Thymus (tissue), 14 donors: ENCODE measurements at places on chromosomes 16 and 17. TPM values are rescaled to one million over a fixed set of nuclear protein-coding genes. Genes with fewer than 3 reads are reported as not detected.

DNA sequence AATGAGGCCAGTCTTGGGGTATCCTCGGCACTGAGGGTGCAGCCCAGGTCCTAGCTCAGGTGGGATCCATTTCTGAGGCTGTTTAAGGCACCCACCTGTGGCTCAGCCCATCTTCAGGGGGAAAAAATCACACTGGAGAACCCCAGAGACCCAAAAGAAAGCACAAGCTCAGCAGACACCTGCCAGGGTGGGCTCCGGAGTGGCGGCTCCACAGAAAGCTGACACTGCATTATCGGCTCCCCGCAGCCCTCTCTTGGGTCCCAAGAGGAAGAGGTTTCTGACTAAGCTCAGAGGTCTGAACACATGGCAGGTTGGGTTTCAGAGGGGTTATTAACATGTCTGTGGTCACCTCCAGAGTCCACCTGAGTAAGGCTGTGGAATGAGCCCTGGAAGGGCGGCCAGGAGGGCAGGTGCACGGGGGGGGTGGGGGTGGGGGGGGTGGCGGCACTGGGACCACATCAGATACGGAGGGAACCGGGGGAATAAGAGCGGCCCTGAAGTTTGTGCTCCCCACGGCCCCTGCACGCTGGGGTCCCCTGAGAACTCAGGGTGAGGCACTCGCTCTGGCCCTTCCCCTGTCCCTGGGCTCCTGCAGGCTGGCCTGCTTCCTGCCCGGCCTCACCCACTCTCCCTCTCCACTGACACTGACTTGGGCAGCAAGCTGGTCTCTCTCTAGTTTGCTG, 79.5 kb downstream of the TIMM22 start:
- no peak for DNase-seq
- H3K36me3 ChIP-seq, result peaks cover 5% of the 10 kb centered on the region
- no peak overlapping the region for H3K4me3 ChIP-seq
- H3K27ac ChIP-seq, result no peak overlapping the region

- no peaks in the 10 kb centered on the region for H3K27me3 ChIP-seq
- no peak for DNase-seq
These were observed 16.3 kb downstream of the NACA2 start for GRCh38 chr17:61574542-61575351.

DNA sequence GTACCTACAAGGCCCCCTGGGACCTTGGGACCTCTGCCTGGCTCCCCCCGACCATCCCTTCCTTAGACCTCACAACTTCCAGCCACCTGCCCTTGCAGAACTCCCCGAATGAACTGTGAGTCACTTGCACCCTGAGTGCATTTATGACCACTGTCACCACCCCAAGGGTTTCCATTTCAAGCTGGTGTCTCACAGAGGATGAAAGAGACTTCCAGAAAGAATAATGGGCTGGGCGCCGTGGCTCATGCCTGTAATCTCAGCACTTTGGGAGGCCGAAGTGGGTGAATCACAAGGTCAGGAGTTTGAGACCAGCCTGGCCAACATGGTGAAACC, 124.5 kb upstream of the CIBAR2 start:
- no peaks in the 10 kb centered on the region for H3K36me3 ChIP-seq
- H3K4me1 ChIP-seq, result peaks cover 6% of the 10 kb centered on the region
- peaks cover 63% of the 10 kb centered on the region for H3K27me3 ChIP-seq
- no peak overlapping the region for H3K4me3 ChIP-seq
- no peak for DNase-seq
- no peak overlapping the region for H3K27ac ChIP-seq

GRCh38 chr17:38940404-38940803, 15.0 kb downstream of the LASP1NB start:
- H3K27me3 ChIP-seq, result no peaks in the 10 kb centered on the region
- no peaks in the 10 kb centered on the region for H3K4me1 ChIP-seq
- no peaks in the 10 kb centered on the region for H3K36me3 ChIP-seq

DNA sequence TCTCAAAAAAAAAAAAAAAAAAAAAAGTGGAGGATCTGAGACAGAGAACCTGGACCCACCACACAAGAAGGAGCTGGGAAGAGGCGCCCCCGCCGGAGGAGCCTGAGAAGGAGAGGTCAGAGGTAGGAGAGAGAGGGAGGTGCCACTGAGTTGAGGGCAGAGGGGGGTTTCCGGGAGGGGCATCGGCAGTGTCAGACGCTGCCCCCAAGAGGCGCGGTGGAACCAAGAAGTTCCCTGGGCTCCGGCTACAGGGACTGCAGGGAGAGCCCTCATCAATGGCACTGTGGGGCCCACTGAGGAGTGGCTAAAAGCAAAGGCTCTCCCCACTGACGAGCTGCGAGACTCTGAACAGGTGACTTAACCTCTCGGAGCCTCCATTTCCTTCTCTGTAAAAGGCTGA, 4.2 kb downstream of the CCDC42 start:
- peak overlapping the region; percentile 26 for H3K4me3 ChIP-seq
- peaks cover 8% of the 10 kb centered on the region for H3K4me1 ChIP-seq
- H3K27me3 ChIP-seq, result peaks cover 11% of the 10 kb centered on the region
- peak; percentile 43 for DNase-seq

- no peak overlapping the region for H3K4me3 ChIP-seq
- no peak overlapping the region for H3K27ac ChIP-seq
- no peaks in the 10 kb centered on the region for H3K27me3 ChIP-seq
- H3K4me1 ChIP-seq, result peaks cover 3% of the 10 kb centered on the region
These were observed 47.9 kb downstream of the NOL11 start for GRCh38 chr17:67765623-67766022.

The GNG13 gene
- 0.55 TPM for polyA plus RNA-seq

GRCh38 chr16:87145181-87146176, 171.7 kb downstream of the C16orf95 start:
- H3K4me3 ChIP-seq, result no peak overlapping the region
- DNase-seq, result no peak
- no peak overlapping the region for H3K27ac ChIP-seq
- no peaks in the 10 kb centered on the region for H3K27me3 ChIP-seq
- no peaks in the 10 kb centered on the region for H3K4me1 ChIP-seq

The NPB gene
- 3.5 TPM for polyA plus RNA-seq

The KRT33B gene
- 6.1 TPM for polyA plus RNA-seq

- peaks cover 61% of the 10 kb centered on the region for H3K27me3 ChIP-seq
- DNase-seq, result no peak
- no peak overlapping the region for H3K4me3 ChIP-seq
- H3K4me1 ChIP-seq, result peaks cover 15% of the 10 kb centered on the region
- peaks cover 9% of the 10 kb centered on the region for H3K36me3 ChIP-seq
These were observed 1.6 kb downstream of the DOC2A start for GRCh38 chr16:30009085-30009862.

DNA sequence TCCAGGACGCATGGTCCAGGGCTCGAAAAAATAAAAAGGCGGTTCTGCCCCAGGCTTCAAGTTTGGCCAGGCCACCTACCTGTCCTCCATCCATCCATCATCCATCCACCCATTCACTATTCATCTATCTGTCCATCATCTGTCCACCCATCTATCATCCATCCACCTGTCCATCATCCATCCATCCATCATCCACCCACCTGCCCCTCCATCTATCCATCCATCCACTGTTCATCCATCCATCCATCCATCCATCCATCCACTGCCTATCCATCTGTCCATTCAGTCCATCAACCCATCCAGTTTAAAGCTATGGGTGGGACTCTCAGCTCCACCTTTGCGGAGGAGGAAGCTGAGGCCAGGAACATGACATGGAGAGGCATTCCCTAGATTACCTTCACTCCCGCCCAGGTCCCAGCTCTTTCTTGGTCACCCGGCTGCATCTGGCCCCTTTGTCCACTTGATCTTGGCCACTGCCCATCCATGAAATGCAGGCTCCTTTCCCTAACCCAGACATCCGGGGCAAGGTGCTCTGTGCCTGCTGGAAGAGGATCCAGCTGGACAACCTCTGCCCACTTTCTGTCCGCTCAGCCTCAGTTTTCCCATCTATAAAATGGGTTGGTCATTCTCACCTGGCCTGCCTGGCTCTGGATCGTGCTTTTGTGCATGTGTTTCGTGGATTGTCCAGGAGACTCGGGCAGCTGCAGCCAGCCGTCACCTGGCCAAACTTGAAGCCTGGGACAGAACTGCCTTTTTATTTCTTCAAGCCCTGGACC, 236.0 kb upstream of the CIBAR2 start:
- no peak overlapping the region for H3K4me3 ChIP-seq
- H3K36me3 ChIP-seq, result no peaks in the 10 kb centered on the region
- H3K27ac ChIP-seq, result no peak overlapping the region
- no peak for DNase-seq
- peaks cover 6% of the 10 kb centered on the region for H3K27me3 ChIP-seq
- H3K4me1 ChIP-seq, result peaks cover 11% of the 10 kb centered on the region

The ABI3 gene
- polyA plus RNA-seq, result 12.6 TPM

The CD68 gene
- polyA plus RNA-seq, result 124 TPM

The ACAP1 gene
- polyA plus RNA-seq, result 364 TPM

GRCh38 chr17:78991906-78992532, 12.3 kb upstream of the LGALS3BP start:
- H3K4me3 ChIP-seq, result no peak overlapping the region
- H3K4me1 ChIP-seq, result no peaks in the 10 kb centered on the region
- no peak for DNase-seq
- no peak overlapping the region for H3K27ac ChIP-seq

DNA sequence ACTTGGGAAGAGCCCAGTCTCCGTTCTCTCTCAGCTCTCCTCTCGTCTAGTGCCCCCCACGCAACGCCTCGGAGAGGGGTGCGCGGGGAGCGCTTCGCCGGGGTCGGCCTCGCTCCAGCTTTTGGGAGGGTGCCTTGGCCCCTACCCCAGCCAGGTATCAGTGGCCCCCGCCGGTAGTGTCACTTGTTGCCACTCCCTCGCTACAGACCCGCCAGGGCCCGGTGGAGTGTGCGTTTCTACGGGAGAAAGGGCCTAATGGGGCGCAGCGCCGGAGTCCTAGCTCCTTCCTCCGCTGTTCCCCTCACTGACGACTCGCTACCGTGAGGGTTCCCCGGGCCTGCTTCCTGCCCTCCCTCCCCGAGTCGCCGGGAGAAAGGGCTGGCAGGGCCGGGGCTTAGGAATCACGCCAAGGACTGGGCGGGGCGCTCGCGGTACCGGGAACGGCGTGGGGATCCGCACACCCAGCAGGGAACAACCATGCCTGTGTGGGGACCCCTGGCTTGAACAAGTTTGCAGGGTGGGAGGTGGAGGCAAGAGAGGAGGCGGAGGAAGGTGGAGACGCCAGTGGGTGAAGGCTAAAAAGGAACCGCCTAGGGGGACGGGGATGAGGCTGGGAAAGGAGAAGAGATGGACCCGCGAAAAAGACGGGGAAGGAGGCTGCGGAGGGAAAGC, 997 bp upstream of the CDH11 start:
- peak overlapping the region; percentile 22 for H3K4me3 ChIP-seq
- H3K36me3 ChIP-seq, result no peaks in the 10 kb centered on the region
- no peak for DNase-seq
- H3K27me3 ChIP-seq, result peaks cover 44% of the 10 kb centered on the region

- H3K27me3 ChIP-seq, result no peaks in the 10 kb centered on the region
- peak overlapping the region; percentile 37 for H3K27ac ChIP-seq
- H3K4me1 ChIP-seq, result no peaks in the 10 kb centered on the region
These were observed 43.4 kb downstream of the ZNF276 start for GRCh38 chr16:89764711-89765201.

DNA sequence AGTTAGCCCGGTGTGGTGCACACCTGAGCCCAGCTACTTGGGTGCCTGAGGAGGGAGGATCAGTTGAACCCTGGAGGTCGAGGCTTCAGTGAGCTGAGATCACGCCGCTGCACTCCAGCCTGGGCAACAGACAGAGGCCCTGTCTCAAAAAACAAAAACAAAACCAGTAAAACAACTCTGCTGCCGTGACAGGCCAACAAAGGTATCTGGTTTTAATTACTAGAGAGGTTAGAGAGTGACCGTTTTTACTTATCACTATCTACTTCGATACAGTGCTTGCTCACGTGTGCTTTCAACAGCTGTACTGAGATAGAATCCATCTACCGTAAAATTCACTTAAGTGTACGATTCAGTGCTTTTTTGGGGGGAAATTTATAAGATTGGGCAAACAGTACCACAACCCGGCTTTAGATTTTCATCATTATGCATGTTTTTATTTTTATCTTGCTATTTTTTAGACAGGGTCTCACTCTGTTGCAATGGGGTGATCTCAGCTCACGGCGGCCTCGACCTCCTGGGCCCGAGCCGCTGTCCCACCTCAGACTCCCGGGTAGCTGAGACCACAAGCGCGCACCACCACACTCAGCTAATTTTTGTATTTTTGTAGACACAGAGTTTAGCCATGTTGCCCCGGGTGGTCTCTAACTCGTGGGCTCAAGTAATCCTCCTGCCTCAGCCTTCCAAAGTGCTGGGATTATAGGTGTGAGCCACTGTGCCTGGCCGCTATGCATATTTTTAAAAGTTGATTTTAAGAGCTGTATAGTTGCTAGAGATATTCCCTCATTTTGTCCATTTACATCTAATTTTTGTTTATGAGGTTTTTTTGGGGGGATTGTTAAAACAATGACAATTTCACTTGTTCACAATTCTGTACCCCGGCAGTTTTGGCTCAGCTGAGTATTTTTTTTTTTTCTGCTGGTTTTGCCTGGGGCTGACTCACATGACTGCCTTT, 30.9 kb downstream of the SERPINF1 start:
- H3K36me3 ChIP-seq, result peaks cover 13% of the 10 kb centered on the region
- H3K27ac ChIP-seq, result no peak overlapping the region
- H3K4me1 ChIP-seq, result peaks cover 7% of the 10 kb centered on the region
- DNase-seq, result no peak
- no peak overlapping the region for H3K4me3 ChIP-seq
- H3K27me3 ChIP-seq, result no peaks in the 10 kb centered on the region

The PMFBP1 gene
- polyA plus RNA-seq, result 2.1 TPM

DNA sequence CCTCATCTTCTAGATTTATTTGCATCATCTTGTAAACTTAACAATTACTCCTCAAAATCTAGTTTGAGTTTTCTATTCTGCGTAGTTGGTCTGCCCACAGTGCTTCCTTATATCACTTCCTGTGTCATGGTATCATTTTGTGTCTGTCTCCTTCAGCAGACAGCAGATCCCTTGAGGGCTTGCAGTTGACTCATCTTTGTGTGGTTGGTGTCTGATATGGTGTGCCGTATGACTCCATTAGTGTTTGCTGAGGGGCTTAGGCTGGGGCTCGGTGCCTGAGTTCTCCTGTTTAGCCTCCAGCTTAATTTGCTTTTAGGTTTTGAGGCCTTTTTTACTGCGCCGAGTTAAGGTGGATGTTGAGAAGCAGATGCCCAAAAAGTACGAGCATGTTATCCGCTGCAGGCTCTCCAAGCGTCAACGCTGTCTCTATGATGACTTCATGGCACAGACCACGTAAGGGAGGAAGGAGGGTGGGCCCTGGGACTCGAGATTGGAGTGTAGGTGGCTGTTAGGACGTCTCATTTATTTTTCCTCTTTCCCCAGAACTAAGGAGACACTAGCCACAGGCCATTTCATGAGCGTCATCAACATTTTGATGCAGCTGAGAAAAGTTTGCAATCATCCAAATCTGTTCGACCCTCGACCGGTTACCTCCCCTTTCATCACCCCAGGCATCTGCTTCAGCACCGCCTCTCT, 16.9 kb downstream of the SRCAP start:
- no peak overlapping the region for H3K27ac ChIP-seq
- no peak overlapping the region for H3K4me3 ChIP-seq
- H3K4me1 ChIP-seq, result no peaks in the 10 kb centered on the region
- no peak for DNase-seq
